Activated CD4-positive, alpha-beta T cell treated with anti-CD3 and anti-CD28 coated beads for 36 hours (primary cell): ENCODE measurements at places on chromosomes 6 and 20. TPM values are rescaled to one million over a fixed set of nuclear protein-coding genes. Genes with fewer than 3 reads are reported as not detected.
A peak's percentile ranks its signal among the peaks of the same experiment; 100 is the strongest.

DNA sequence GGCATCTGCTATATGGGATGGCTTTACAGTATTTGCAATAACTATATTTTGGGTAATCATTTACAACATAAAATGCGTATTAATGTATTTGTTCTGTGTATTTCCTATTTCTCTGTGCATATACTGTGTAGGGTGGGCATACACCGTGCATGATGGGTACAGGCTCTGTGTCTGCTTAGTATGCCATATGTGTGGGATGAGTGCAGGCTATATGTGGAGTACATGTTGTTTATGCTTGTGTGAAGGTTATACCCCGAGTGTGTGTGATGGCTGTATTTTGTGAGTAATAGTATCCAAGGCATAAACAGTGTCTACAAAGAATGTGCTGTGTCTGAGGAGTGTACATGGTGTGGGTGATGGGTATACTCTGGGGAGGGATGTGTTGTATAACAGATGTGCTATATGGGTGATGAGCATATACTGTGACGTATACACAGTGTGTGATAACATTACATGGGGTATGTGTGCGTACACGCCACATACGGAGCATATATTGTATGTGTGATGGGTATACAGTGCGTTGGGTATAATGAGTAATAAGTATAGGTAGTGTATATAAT, 52.7 kb downstream of the CPXM1 start:
- H3K4me1 ChIP-seq = peaks cover 26% of the 10 kb centered on the region
- no peak for DNase-seq
- H3K27ac ChIP-seq = no peak overlapping the region
- peaks cover 14% of the 10 kb centered on the region for H3K27me3 ChIP-seq

DNA sequence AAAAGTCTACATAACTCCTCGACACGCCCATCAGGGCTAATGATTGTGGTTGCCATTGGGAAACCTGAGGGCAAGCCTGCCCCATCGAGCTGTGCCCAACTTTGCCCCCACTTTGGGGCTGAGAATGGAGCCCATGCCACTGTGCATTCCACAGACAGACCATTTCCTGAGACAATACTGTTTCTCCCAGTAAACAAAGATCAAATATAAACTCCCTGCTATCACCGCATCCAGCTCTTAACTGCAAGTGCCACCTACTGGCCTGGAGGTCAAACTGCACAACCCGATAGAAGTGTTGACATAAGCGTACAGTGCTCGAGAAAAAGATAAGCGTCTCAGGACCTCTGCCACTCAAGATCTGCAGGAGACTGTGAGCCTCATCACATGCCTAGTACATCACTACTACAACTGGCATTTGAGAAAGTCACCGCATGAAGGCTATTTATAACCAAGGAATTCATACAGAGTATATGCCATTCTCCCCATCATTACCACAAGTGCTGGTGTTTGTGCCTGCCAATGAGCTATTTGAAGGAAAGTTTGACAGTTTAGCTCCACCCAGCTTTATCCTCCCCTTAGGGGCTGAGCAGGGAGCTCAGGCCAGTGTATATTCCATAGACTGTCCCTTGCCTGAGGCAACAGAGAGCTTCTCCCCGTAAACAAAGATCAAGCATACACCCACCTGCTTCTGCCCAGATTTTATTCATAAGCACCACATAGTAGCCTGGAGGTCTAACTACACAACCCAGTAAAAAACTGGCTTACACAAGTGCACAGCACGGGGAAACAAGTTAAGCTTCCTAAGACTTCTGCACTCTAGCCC, 4.5 kb upstream of the DEFB126 start:
- H3K27ac ChIP-seq = no peak overlapping the region
- no peak overlapping the region for H3K4me3 ChIP-seq
- no peaks in the 10 kb centered on the region for H3K36me3 ChIP-seq
- peaks cover 36% of the 10 kb centered on the region for H3K27me3 ChIP-seq
- peak; percentile 36 for DNase-seq
- no peaks in the 10 kb centered on the region for H3K4me1 ChIP-seq

- H3K27ac ChIP-seq = no peak overlapping the region
- DNase-seq = no peak
- H3K36me3 ChIP-seq = no peaks in the 10 kb centered on the region
- no peaks in the 10 kb centered on the region for H3K4me1 ChIP-seq
- no peaks in the 10 kb centered on the region for H3K27me3 ChIP-seq
Observed at GRCh38 chr6:101760843-101761621, 367.5 kb downstream of the GRIK2 start.

DNA sequence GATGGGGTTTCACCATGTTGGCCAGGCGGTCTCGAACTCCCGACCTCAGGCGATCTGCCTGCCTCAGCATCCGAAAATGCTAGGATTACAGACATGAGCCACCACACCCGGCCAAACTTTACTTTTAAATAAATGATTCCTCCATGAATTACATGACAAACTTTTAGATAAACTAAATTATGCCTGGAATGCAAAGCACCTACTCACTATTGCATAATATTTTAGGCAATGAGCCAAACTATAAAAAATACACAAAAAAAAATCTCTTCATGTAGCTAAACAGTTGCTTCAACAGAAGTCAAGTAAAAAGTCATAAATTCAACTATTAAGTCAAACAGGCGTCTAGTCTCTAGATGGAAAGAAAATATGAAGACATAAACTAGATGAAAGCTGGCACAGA, 56.5 kb downstream of the PTPRK start:
- H3K4me1 ChIP-seq = no peaks in the 10 kb centered on the region
- DNase-seq = no peak
- H3K36me3 ChIP-seq = no peaks in the 10 kb centered on the region
- H3K27ac ChIP-seq = no peak overlapping the region
- H3K4me3 ChIP-seq = no peak overlapping the region

DNA sequence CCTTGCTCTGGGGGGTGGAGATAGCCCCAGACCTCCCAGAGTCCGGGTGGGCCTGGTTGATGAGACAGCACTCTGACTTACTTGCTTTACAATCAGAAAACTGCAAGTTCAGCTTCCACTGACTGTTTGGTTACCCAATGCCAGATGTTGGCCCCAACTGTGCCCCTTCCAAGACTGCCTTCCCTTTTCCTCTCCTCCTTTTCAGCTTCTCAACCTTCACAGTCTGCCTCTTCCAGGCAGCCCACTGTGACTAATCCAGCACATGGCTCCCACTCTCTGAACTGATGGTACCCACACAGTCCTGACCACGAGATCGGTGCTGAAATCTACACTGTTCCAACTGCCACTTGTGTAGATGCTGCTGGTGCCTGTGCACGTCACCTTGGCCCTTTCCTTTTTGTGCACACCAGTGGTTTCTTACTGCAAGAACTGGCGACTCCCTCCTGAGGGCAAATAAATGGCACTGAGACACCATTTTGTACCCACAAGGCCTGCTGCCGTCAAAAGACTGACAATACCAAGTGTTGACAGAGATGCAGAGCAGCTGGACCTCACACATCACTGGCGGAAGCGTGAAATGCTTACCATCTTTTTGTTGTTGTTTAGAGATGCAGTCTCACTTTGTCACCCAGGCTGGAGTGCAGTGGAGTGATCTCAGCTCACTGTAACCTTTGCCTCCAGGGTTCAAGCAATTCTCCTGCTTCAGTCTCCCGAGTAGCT, 1.8 kb upstream of the ARFGAP1 start:
- H3K4me3 ChIP-seq = no peak overlapping the region
- H3K27me3 ChIP-seq = peaks cover 5% of the 10 kb centered on the region
- no peak overlapping the region for H3K27ac ChIP-seq

DNA sequence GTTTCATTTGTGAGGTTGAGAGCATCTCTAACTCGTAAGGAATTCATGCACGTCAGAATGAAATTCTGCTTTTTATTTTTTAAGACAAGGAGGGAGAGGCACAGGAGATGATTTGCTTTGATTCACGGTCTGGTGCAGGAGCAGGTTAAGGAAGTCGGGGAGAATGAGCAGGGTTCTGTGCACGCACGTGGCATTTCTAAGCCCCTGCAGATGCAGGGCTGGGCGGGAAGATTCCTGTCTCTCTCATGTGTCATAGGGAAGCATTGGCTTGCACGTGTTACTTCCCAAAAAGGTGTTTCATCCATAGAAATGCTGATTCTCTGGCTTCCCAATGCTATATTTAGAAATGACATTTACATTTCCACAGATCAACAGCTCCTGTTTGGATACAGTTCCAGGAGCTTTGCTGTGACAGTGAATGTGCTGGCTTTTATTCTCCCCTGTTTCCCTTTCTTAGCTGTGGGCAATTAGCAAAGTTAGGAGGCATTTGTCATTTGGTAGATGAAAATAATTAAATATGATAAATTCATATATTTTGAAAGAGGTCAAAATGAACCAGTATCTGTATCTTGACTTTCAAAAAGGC, 119.7 kb upstream of the ZFP64 start:
- H3K4me1 ChIP-seq = peaks cover 27% of the 10 kb centered on the region
- peaks cover under 1% of the 10 kb centered on the region for H3K27me3 ChIP-seq
- no peaks in the 10 kb centered on the region for H3K36me3 ChIP-seq
- no peak for DNase-seq
- H3K4me3 ChIP-seq = no peak overlapping the region

- H3K36me3 ChIP-seq = no peaks in the 10 kb centered on the region
- DNase-seq = no peak
- H3K27me3 ChIP-seq = no peaks in the 10 kb centered on the region
- H3K4me1 ChIP-seq = no peaks in the 10 kb centered on the region
Observed at GRCh38 chr20:47432834-47433210, 68.9 kb upstream of the NCOA3 start.

DNA sequence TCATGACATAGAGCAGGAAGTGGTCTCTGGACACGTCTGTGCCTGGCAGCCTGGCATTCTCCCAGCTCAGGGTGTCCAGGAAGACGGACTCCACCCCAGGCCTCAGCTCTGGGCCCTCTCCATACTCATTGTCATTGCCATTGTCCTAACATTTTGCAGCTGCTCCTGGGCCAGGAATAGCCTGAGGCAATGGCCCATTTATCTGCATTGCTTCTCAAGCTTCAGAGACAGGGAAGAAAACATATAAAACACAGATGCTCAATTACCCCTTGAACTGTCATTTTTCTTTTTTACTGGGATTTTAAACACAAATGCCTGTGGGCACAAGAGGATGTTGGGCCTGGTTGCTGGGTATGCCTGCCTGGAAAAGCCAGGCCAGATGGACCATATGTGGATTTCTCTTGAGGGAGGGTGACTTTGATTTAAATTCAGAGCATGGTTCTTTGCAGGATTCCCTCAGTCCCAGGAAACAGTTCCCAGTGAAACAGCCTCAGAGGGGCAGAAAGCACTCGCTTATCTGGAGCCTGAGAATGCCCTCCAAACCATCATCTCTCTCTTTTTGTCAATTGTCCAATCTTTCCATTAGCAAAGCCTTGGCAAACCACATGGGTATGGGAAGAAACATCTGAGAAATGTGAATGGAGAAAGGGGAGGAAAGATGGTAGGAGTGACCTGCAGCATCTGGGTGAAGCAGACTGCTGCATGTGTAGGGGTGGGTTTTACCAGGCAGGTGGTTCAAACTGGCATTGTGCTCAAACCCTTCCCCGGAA, 17.9 kb downstream of the LAMP5 start:
- no peaks in the 10 kb centered on the region for H3K4me1 ChIP-seq
- no peak for DNase-seq
- peaks cover 3% of the 10 kb centered on the region for H3K27me3 ChIP-seq

GRCh38 chr20:4800676-4801449, 79.2 kb downstream of the PRND start:
- H3K27me3 ChIP-seq = no peaks in the 10 kb centered on the region
- no peak overlapping the region for H3K4me3 ChIP-seq
- no peak for DNase-seq
- H3K27ac ChIP-seq = peak overlapping the region; percentile 17
- H3K4me1 ChIP-seq = peaks cover 24% of the 10 kb centered on the region

GRCh38 chr6:71049198-71049770, 92.4 kb upstream of the B3GAT2 start:
- no peaks in the 10 kb centered on the region for H3K27me3 ChIP-seq
- no peak for DNase-seq
- no peak overlapping the region for H3K4me3 ChIP-seq
- no peaks in the 10 kb centered on the region for H3K4me1 ChIP-seq
- H3K27ac ChIP-seq = no peak overlapping the region

- no peak for DNase-seq
- H3K4me3 ChIP-seq = no peak overlapping the region
- no peak overlapping the region for H3K27ac ChIP-seq
- peaks cover 8% of the 10 kb centered on the region for H3K27me3 ChIP-seq
- no peaks in the 10 kb centered on the region for H3K4me1 ChIP-seq
Observed at GRCh38 chr6:41488433-41489119, 57.6 kb upstream of the FOXP4 start.

DNA sequence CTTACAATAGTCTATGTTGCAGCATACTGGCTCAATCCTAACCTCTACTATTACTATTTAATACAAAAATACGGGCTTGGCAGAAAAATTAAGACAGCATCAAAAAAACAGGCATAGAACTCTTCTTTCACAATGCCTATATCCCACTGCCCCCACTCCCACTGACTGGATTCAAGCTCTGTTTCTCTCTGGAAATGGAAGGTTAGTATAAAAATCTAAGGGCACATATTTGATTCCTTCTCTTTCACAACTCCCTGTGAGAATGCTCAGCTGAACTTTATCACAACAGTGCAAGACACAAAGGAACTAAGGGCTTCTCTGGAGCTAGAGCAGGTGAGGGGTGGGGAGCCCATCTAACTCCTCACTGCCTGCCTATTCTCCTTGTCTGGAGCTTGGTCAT, 258.4 kb upstream of the FAM83B start:
- no peak overlapping the region for H3K27ac ChIP-seq
- no peaks in the 10 kb centered on the region for H3K4me1 ChIP-seq
- no peaks in the 10 kb centered on the region for H3K27me3 ChIP-seq
- DNase-seq = no peak
- no peaks in the 10 kb centered on the region for H3K36me3 ChIP-seq

DNA sequence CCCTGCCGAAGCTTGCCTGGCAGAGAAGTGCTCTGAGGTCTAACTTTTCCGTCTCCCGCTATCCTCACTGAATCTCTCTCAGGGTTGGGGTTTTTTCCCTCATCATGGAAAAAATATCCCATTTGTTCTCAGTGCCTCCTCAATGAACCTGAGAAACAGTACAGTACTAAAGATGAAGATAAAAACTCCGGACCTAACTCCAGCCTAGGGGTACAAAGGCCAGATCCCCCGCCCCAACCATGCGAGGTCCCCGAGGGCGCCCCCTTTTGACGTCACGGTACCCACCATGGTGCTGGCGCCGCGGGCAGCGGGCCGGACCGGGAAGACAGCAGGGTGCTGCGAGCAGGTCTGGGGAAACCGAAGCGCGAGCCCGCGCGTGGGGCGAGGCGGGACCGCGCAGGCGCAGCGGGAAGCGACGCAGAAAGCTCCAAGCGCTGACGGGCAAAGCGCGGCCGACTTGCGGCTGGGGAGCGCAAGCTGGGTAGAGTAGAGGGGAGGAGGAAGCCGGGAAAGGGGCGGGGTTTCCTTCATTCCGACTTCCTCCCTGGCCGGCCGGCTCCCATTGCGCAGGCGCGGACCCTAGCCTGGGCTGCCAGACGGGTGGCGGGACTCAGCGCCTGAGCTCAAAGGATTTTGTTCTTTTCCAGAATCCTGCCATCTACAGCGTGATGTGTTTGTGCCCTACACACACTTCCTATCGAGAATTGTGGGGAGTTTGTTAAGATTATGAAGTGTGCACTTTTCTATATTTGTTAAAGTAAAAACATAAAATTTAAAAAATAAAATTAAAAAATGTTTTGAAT, at the start of gene LSM2:
TSS of gene LSM2 (minus strand) at position 497 of the 803 bp plus-strand sequence. CDS start at position 288, 209 bp downstream.
- H3K27me3 ChIP-seq = no peaks in the 10 kb centered on the region
- H3K36me3 ChIP-seq = peaks cover 29% of the 10 kb centered on the region
- peak; percentile 99 for DNase-seq
- H3K4me1 ChIP-seq = peaks cover 22% of the 10 kb centered on the region
- peak within 1 kb of the TSS; percentile 91 for H3K4me3 ChIP-seq

- no peaks in the 10 kb centered on the region for H3K36me3 ChIP-seq
- no peak overlapping the region for H3K4me3 ChIP-seq
- peak; percentile 13 for DNase-seq
- peaks cover 4% of the 10 kb centered on the region for H3K4me1 ChIP-seq
Observed at GRCh38 chr6:40755046-40755681, 168.0 kb upstream of the LRFN2 start.

GGTLC1 gene
- not detected for total RNA-seq
